ENCODE measurements at places on chromosomes 1 and 21.

- DNase-seq = no peak
These were observed 995 bp upstream of the ZBTB48 start for GRCh38 chr1:6578624-6579373.

- DNase-seq = no peak
These were observed 702.8 kb downstream of the PTPRU start for GRCh38 chr1:29939079-29939478.

DNA sequence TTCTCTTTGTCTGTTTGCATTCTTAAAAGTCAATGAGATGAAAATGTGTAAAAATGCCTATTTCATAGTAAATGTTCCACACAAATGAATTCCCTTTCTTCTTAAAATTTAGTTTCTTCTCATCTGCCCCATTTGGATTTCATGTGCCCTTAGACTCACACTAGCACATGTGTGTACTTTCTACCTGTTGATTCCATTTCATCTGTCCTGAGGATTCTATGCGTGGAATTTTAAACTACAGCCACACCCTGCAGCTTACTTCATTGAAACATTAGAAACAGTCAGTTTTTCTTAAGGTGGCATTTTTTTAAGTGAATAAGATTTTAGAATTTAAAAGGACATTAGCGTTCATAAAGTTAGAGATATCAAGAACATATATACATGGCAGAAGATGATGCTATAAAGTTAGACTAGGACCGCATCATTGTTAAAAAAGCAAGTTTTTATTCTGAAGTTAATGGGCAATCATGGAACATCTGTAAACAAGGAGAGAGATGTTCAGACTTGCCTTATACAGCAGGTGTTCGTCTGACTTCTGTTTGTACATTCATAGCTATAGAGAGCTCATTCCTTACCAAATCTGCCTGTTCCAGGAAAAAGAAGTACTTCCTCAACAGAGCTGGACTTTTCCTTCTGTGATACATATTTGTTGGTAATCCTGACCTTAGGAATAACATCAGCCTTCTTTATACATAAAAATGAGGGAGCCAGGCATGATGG is 3.9 kb upstream of the TUT4 start:
- DNase-seq = no peak

- no peak for DNase-seq
These were observed 77.6 kb upstream of the DNAH14 start for GRCh38 chr1:224851848-224852261.

DNA sequence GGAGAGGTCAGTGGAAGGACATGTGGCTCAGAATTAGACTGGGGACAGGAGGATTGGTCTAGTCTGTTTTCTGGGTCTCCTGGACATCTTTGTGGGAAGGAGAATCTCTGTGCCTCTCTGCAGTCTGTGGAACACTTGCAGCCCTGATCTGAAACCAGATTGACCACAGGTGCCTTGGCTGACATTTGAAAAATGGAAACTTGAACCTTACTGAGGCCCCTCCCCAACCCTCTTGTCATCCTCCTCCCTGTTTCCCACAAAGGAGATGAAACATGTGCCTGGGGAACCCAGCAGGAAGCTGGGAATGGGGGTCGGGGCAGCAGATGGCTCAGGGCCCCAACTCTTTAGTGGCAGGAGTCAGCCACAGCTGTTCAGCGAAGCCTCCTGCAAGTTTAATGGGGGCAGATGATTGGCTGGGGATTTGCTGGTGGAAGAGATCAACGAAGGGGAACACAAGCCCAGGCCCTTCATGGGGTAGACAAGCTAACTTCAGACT is 18.1 kb downstream of the VASH2 start:
- DNase-seq = no peak

GRCh38 chr1:243230914-243231313 is 24.2 kb downstream of the CEP170 start:
- DNase-seq = no peak

GRCh38 chr1:66438501-66438900 is 95.5 kb upstream of the SGIP1 start:
- DNase-seq = no peak

DNA sequence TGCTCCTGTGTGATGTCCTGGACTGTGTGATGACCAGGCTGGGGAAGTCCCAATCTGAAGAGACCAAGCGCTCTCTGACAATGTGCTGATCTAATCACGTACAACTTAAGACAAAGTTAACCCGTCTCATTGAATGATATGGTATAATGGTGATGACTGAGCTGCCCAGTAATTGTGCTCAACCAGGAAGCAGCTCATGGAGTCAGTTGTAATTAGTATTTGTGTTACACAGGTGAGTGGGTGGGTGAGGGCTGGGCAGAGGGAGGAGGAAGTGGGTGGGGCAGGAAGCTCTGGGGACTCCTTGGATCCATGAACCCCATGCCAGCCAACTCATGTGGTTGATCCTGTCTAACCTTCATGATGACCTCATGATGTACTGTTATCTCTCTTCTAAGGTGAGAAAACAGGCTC is 8.7 kb upstream of the ECE1 start:
- DNase-seq = no peak

DNA sequence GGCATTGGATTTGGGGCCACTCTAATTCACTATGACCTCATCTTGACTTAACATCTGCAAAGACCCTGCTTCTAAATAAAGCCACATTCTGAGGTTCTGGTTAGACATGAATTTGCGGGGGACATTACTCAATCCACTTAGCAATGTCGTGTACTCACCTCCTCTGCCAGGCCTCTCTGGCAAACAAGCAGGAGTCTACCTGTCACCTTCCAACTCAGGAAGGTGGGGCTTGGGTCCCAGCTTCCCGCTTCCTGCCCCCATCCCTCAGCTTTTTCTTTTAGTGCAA is 177.8 kb downstream of the PSMG1 start:
- DNase-seq = no peak
